T-cell (primary cell): ENCODE measurements at places on chromosomes 11 and 22.
A peak's percentile ranks its signal among the peaks of the same experiment; 100 is the strongest.

- DNase-seq, result no peak
These were observed 24.0 kb downstream of the PISD start for GRCh38 chr22:31637891-31638618.

DNA sequence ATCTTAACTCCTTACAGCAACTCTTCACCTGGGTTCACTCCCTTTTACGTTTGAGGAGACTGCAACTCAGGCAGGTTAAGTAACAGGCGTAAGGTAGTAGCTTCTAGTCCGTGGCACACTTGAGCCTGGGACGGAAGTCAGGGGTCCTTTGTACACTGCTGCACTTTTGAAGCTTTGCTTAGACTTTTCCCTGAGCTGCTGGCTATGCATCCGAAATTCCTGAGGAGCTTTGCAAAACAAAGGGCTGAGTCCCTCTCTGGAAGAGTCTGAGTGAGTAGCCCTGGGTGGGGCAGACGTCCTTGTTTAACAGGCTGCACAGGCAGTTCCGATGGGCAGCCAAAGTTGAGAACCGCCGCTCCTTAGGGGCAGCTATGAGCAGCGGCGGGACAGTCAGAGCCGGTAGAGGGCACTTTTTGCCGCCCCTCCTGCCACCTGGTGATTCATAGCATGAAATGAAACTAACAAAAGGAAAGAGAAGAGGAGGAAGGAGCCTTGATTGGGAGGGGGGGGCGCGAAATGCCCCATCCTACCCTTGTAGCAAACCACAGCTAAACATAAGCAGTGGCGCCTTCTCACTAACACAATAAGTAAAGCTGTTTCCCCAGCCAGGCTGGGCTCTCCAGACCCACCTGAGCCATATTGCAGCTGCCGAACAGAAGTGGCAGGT lies 1.4 kb downstream of the TMEM109 start:
- DNase-seq, result peak; percentile 62

DNA sequence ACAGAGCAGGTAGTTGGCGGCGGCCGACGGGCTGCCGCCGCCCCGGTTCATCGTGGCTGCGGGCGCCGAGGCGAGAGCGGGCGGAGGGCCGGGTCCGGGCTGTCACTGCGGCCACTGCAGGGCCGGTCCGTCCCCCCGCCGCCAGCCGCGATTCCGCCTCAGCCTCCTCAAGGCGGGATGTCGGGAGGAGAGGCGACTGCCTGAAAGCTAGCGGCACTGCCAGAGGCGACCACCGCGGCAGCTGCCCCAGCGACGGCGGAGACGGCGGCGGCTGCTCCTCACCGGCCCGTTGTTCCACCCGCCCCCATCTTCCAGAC lies 234 bp downstream of the SESN3 start:
- DNase-seq, result no peak

DNA sequence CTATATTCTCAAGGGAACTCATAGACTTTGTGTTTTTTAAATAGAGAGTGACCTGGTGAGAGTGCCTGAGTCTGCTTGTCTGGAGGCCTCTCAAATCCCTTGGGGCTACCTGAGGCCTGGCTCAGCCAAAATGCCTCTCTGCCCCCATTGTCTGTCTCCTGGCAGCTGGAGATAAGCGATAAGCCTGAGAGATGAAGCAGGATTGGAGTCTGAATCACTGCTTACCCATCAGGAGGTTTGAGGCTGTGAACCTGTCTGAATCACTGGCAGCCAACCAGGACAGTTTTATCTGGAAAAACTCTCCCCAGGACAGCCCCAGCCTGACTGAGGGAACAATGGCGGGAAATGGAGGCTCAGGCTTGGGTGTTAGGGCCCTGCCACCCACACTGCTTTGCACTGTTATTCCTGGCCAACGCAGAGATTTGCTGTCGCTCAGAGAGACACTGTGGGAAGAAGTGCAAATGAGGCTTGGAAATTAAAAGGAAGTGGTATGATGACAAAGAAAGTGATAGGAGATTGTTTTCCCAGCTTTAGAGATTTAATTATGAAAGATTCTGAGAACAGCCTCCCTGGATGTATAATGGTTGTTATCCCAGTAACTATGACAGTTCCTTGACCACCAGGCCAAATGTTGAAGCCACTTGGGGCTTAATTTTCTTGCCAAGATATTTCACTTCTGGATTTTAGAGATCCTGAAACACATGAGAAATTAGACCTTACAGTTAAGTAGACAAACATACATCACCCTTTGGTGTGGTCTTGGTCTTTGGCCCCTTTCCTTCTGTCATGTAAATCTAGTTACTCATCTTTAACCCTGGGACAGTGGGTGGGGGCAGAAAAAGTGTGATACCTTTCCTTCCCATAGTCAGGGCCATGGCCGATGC lies 102.1 kb downstream of the RASSF10 start:
- DNase-seq, result no peak

DNA sequence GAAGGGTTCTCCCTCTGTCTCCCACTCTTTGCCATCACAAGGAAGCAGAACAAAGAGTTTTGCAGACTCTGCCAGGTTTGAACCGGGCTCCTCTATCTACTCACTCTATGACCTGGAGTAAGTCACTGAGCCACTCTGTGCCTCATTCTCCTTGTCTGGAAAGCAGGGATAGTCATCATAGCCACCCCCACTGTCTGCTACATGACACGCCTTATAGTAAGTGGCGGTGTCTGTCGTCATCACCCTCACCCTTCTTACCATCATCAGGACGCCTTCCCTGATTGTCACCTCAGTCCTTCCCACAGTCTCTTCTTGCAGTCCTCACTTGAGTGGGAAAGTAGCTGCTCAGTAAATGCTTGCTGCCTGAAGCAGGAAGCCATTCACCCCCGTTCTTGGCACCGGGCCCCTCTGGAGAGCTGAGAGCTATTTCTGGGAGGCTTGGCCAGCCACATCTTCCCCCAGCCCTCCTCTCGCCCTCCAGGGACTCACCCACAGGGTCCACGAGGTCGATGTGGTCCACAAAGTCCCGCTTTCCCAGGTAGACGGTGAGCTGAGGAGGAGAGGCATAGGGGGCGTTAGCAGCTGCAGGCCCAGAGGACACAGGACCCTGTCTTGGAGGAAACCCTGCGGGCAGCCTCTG lies 46.4 kb downstream of the TPBGL start:
- no peak for DNase-seq

DNA sequence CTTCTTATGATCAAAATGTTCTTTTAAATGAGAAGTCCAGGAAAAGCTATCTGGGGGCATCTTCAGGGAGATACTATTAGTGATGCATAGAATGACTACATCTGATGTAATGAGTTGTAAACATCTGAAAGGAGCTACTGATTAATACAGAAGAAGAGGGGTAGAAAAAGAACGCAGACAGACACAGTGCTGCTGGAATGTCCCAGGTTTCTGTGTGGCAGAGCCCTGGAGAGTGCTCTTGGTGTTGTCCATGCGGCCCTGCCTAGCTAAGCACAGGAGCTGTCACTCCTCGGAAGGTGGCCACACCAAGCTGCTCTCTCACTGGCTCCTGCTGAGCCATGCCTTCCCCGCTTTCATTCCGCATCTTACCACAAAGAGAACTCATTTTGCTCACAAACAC lies 768.8 kb downstream of the OPCML start:
- DNase-seq, result no peak

DNA sequence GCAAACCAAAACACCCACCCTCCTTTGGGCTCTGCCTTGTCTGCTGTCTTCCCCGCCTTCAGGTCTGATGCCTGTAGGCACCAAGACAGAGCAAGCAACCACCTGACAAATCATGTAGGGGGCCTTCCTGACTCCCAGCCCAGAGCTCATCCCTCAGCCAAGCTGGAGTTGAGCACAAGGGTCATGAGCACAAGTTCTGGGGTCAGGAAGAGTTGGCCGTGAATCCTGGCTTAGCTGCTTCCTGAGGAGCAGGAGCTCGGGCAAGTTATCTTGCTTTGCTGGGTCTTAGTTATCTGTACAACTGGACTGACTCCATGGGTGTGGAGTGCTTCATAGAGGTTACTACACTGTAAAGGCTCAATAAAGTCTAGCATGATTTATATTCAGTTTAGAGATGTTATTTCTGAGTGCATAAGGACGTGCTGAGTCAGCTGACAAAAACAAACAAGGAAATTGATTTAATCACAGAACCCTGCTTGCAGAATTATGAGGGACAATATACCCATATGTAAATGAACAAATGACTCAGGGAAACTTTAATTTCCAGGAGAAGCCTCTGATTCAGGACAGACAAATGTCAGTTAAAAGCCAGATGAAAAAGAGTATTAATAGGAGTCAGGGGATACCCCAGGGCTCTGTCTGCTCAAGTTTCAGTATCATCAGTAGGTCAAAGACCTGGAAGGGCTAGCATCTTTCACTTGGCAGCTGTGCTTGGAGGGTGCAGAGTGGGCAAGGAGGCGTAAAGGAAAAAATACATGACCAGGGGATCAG lies 15.0 kb upstream of the APOA1 start:
- no peak for DNase-seq

GRCh38 chr11:6666302-6667183 lies 10.9 kb upstream of the DCHS1 start:
- DNase-seq, result no peak

- no peak for DNase-seq
These were observed 100.2 kb downstream of the GGTLC2 start for GRCh38 chr22:22744412-22745224.

DNA sequence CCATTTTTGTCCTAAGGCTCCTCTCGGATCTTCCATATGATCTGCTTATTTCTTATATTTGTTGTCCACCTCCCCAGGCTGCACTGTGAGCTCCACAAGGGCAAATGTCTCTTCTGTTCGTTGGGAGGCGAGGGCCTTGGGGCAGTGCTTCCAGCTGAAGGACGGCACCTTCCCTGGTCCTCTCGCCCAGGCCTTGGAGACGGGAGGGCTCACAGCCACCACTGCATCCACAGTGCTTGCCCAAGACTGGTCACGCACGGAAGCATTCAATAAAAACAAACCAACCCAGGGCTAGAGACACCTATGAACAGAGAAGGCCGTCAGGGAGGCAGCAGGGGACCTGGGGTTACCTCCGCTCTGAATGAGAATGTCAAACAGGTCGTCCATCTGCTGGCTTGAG lies 46.2 kb downstream of the SGSM3 start:
- no peak for DNase-seq

GRCh38 chr11:19025481-19026406 lies 34.8 kb downstream of the MRGPRX2 start:
- no peak for DNase-seq

- DNase-seq, result peak; percentile 23
These were observed 78.1 kb upstream of the PRR5 start for GRCh38 chr22:44623771-44624510.

GRCh38 chr11:68146704-68147474 lies 25.7 kb upstream of the CHKA start:
- no peak for DNase-seq

- DNase-seq, result no peak
These were observed 15.5 kb downstream of the OR52M1 start for GRCh38 chr11:4560467-4560866.

GRCh38 chr11:101091781-101092180 lies 37.8 kb downstream of the PGR start:
- DNase-seq, result no peak

DNA sequence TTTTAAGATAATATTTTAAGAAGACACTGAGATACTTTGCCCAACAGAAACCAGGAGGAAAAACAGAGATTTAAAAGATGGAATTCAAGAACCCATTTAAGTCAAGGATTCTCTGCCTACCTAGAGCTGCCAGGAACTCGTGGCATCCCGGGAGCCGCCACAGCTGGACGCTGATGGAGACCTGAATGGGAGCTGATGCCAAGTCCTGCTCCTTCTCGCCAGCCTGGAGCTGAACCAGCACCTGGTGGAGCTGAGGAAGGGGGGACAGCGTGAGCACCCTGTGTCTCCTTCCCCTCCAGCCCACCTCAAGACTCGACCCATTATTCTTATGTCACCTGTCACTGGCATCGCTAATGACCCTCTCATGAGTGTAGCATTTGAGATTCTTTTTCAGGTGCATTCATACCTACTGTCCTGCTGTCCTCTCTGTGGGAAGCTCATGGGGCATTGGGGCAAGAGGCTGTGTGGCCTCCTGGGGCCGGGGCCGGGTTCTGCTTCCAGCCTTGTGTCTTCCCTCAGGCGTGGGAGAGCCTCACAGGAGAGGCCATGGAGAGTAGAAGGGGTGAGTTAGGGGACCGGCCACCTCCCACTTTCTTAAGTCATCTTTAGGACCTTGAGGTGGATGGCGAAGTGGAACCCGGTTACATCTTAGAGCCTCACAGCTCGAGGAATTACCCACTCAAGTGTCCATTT lies 70.8 kb upstream of the PITPNB start:
- DNase-seq, result no peak

DNA sequence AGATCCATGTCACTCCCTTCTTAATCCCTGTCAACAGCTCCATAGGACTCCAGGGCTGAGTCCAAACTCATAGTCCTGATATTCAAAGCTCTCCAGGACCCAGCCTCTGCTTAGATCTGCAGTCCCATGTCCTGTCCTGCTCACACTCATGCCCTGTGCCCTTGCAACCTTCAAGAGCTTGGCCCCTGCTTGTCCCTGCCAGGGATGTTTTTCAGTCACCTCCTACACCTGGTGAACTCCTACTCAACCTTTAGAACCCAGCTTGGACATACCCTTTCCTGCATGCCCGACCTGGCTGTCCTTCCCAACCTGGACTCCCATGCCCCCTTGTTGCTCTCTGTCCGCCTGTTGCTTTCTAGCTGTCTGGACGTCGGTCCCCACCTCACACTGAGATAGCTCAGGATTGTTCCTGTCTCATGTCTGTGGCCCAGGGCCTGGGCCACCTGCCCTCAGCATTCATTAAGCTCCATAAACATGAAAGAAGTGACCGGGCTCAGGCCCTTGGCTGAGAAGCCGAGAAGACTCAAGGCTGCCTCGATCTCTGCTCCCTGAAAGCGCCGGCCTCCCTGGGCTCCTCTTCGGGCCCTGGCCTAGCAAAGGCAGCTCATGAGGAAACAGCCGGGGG lies 48.8 kb upstream of the RTL6 start:
- DNase-seq, result no peak

DNA sequence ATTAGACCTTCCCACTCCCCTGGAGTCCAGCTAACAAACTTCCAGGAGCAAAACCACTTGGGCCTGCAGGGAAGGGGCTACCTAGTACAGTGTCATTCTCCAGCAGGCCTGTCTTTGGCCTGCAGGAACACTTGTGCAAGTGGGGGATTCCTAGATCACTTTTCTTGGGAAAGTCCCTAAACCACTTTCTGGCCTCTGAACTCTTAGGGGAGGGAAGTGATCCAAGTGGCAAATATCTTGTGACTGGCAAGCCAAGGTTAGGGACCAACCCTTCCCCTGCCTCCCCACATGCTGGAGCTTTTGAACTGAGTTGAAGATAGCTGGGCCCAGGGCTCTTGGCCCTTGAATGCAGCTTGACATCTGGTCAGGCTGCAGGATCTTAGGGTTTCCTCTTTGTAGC lies 17.2 kb downstream of the PPFIBP2 start:
- no peak for DNase-seq

- DNase-seq, result no peak
These were observed at the start of gene RAB3IL1 for GRCh38 chr11:61917334-61918109. Gene RAB3IL1 (minus strand): TSS chr11:61917566. CDS start chr11:61917367, 199 bp downstream.

DNA sequence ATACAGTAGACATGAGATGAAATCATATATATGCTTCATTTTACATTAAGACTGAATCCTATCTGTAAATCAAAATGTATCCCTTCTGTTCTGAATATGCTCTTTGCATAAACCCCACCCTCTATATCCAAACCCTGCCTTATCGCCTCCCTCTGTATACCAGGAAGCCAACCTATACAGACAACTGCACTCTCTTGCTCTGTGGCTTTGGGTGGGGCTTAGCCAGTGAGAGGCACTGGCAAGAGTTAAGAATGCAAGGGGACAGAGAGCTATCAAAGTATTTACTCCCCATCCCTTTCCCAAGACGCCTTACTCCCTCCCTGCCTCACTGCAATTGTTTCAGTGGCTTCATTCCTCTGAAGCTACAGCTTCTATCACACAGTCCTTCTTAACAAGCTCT lies 309.8 kb downstream of the TTC28 start:
- no peak for DNase-seq
